ENCODE measurements at places on chromosomes 11 and 22. TPM values are rescaled to one million over a fixed set of nuclear protein-coding genes. Genes with fewer than 3 reads are reported as not detected.

- H3K27ac ChIP-seq, result no peak overlapping the region
- no peak overlapping the region for H3K4me3 ChIP-seq
- DNase-seq, result no peak
- no peaks in the 10 kb centered on the region for H3K4me1 ChIP-seq
These were observed 36.6 kb downstream of the ST3GAL4 start for GRCh38 chr11:126391970-126392632.

DNA sequence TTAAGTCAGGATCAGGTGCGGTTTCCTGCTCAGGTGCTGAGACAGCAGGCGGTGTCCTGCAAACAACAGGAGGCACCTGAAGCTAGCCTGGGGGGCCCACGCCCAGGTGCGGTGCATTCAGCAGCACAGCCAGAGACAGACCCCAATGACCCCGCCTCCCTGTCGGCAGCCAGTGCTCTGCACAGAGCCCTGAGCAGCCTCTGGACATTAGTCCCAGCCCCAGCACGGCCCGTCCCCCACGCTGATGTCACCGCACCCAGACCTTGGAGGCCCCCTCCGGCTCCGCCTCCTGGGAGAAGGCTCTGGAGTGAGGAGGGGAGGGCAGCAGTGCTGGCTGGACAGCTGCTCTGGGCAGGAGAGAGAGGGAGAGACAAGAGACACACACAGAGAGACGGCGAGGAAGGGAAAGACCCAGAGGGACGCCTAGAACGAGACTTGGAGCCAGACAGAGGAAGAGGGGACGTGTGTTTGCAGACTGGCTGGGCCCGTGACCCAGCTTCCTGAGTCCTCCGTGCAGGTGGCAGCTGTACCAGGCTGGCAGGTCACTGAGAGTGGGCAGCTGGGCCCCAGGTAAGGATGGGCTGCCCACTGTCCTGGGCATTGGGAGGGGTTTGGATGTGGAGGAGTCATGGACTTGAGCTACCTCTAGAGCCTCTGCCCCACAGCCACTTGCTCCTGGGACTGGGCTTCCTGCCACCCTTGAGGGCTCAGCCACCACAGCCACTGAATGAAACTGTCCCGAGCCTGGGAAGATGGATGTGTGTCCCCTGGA is at the start of gene MYO7A:
Gene MYO7A (plus strand): TSS at position 327 of the 772 bp plus-strand sequence. CDS start 2,389 bp downstream, outside the sequence.
- H3K27me3 ChIP-seq, result no peaks in the 10 kb centered on the region
- no peaks in the 10 kb centered on the region for H3K36me3 ChIP-seq
- H3K4me1 ChIP-seq, result peaks cover 17% of the 10 kb centered on the region
- H3K27ac ChIP-seq, result no peak within 1 kb of the TSS

- no peak for DNase-seq
- no peaks in the 10 kb centered on the region for H3K4me1 ChIP-seq
- H3K27ac ChIP-seq, result no peak overlapping the region
These were observed 63.2 kb downstream of the GRIA4 start for GRCh38 chr11:105673089-105673488.

CRYBB2 gene
- not detected for total RNA-seq

YPEL4 gene
- not detected for total RNA-seq

TENM4 gene
- total RNA-seq, result 0.40 TPM

EIF3L gene
- 292 TPM for total RNA-seq

TRPC6 gene
- total RNA-seq, result 3.1 TPM

All from transverse colon (tissue), 4 donors.